ENCODE measurements at places on chromosomes 6 and 20.

- no peaks in the 10 kb centered on the region for H3K4me1 ChIP-seq
- H3K27ac ChIP-seq: no peak overlapping the region
- no peaks in the 10 kb centered on the region for H3K27me3 ChIP-seq
- H3K36me3 ChIP-seq: no peaks in the 10 kb centered on the region
Observed at GRCh38 chr6:11522812-11523605, 14.5 kb upstream of the TMEM170B start.

- no peaks in the 10 kb centered on the region for H3K36me3 ChIP-seq
- no peak overlapping the region for H3K27ac ChIP-seq
- DNase-seq: no peak
Observed at GRCh38 chr6:17884498-17885478, 102.6 kb downstream of the KIF13A start.

- H3K4me1 ChIP-seq: no peaks in the 10 kb centered on the region
- H3K4me3 ChIP-seq: no peak overlapping the region
- no peak overlapping the region for H3K27ac ChIP-seq
Observed at GRCh38 chr20:49426873-49427272, 55.6 kb downstream of the KCNB1 start.

DNA sequence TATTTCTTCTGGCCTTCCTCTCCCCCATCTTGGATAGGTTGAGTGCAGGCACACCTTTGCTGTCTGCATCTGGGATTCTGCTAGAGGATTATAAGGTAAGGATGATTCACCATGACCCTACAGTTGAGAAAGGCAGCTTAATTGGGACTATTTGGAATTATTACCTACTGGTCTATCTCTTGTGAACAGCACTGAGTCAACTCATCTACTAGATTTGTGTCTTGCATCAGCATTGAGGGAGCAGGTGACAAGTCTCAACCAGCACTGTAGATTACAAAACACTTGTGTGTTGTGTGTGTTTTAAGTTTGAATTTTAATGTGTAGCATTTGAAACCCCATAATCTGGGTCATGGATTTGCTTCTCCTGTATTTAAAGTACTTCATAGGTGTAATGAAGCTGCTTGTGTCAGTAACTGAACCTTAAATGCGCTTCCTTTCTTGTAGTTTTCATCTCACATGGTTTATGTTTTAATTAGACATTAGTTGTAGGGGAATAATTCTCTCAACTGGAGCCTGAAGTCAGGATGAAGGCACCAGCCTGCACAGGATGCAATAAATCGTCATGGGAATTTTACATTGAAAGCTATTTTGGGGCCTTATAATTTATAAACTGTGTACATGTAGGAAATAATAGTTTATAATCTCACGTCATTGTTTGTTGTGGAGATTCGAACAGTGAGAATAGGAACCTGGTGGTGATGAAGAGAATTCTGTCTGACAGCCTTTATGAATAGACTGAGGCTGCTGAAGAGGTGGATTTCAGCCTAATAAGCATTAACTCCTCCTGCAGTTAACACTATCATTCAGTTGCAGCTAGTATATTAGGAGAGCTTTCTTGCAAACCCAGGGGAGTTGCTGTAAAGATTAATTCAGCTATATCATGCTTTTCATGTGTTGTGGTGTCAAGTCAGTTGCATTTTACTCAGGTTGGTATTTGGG lies 125.1 kb downstream of the JARID2 start:
- H3K4me3 ChIP-seq: no peak overlapping the region
- no peaks in the 10 kb centered on the region for H3K36me3 ChIP-seq
- DNase-seq: no peak
- no peak overlapping the region for H3K27ac ChIP-seq
- no peaks in the 10 kb centered on the region for H3K27me3 ChIP-seq

GRCh38 chr6:50998905-50999304 lies 180.2 kb downstream of the TFAP2B start:
- no peak overlapping the region for H3K4me3 ChIP-seq
- no peak for DNase-seq
- no peaks in the 10 kb centered on the region for H3K27me3 ChIP-seq
- H3K36me3 ChIP-seq: no peaks in the 10 kb centered on the region
- H3K27ac ChIP-seq: no peak overlapping the region

DNA sequence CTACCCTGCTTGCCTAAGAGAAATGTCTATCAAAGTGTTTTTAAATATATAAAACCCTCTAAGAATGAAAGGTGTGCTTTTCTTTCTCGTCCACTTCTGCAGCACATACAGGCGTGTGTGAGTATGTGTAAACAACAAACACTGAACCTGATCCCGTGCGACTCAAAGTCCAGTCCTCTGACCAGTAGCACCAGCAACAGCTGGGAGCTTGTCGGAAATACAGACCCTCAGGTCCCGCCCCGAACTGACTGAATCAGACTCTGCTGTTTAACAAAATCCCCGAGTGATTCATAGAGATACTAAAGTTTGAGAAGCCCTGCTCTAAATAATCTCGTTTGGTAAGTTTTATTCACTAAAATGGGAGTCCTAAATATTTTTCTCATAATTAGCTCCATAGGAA lies 208.0 kb upstream of the KCNQ5 start:
- H3K4me3 ChIP-seq: no peak overlapping the region
- H3K27me3 ChIP-seq: peaks cover 3% of the 10 kb centered on the region
- H3K36me3 ChIP-seq: no peaks in the 10 kb centered on the region

- no peak overlapping the region for H3K4me3 ChIP-seq
- H3K27ac ChIP-seq: no peak overlapping the region
Observed at GRCh38 chr6:11497881-11498280, 39.7 kb upstream of the TMEM170B start.

- H3K36me3 ChIP-seq: no peaks in the 10 kb centered on the region
- no peaks in the 10 kb centered on the region for H3K4me1 ChIP-seq
- no peak for DNase-seq
- H3K27ac ChIP-seq: no peak overlapping the region
- H3K27me3 ChIP-seq: no peaks in the 10 kb centered on the region
Observed at GRCh38 chr20:40565682-40566040, 123.4 kb downstream of the MAFB start.

GRCh38 chr6:44780161-44780560 lies 392.7 kb downstream of the CDC5L start:
- no peaks in the 10 kb centered on the region for H3K36me3 ChIP-seq
- H3K4me1 ChIP-seq: no peaks in the 10 kb centered on the region
- no peak overlapping the region for H3K4me3 ChIP-seq
- no peak overlapping the region for H3K27ac ChIP-seq

- no peak overlapping the region for H3K4me3 ChIP-seq
- no peak overlapping the region for H3K27ac ChIP-seq
- no peaks in the 10 kb centered on the region for H3K4me1 ChIP-seq
Observed at GRCh38 chr20:58571693-58572427, 56.7 kb upstream of the APCDD1L start.

DNA sequence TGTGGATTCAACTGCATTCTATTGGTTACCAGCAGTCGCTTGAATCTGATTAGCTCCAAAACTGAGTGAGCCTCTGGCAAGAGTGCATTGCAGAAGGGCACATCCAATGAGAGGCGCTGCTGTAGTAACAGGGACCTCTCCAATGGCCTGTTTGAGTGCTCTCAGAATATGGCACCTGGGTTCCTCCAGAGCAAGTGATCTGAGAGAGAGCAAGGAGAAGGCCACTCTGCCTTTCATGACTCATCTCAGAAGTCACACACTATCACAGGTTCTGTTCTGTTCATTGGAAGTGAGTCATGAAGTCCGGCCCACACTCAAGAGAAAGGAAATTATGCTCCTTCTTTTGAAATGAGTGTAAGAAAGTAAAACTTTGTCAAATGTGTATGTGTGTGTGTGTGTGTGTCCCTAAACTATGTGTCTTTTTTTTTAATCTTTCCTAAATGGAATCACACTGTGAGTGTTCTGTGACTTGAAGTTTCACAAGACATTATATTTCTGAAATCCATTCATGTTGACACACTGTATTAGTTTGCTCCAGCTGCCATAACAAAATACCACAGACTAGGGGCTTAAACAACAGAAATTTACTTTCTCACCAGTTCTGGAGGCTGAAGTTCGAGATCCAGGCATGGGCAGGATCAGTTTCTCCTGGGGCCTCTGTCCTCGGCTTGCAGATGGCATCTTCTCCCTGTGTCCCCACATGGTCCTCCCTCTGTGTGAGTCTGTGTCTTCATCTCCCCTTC lies 138.3 kb upstream of the CDYL start:
- H3K27ac ChIP-seq: no peak overlapping the region
- no peaks in the 10 kb centered on the region for H3K27me3 ChIP-seq
- no peak overlapping the region for H3K4me3 ChIP-seq
- DNase-seq: no peak

- no peaks in the 10 kb centered on the region for H3K36me3 ChIP-seq
- H3K27ac ChIP-seq: no peak overlapping the region
- H3K4me3 ChIP-seq: no peak overlapping the region
- H3K27me3 ChIP-seq: no peaks in the 10 kb centered on the region
- H3K4me1 ChIP-seq: no peaks in the 10 kb centered on the region
Observed at GRCh38 chr6:12649325-12649724, 67.2 kb upstream of the PHACTR1 start.

- H3K4me3 ChIP-seq: no peak overlapping the region
- H3K4me1 ChIP-seq: no peaks in the 10 kb centered on the region
- H3K27ac ChIP-seq: no peak overlapping the region
- DNase-seq: no peak
- H3K27me3 ChIP-seq: no peaks in the 10 kb centered on the region
Observed at GRCh38 chr20:41352666-41353065, 12.0 kb downstream of the LPIN3 start.

DNA sequence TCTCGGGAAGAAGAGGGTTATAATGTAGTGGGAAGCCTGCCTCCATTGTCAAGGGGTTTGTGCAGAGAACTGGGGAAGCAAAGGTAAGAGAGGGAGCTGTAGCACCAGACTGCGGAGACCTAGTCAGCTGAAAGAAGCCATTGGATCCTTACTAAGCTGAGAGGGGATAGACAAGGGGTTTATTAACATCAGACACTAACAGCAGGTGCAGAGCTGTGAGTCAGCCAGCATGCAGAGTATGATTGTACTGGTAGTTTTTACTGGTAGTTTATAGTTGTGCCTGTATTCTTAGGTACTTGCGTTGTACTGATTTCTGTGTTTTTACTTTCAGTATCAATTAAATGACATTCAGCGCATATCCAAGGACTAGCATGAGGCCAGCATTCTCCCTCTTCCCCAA lies 17.8 kb upstream of the COL19A1 start:
- no peak overlapping the region for H3K27ac ChIP-seq
- H3K4me3 ChIP-seq: no peak overlapping the region
- H3K4me1 ChIP-seq: no peaks in the 10 kb centered on the region
- DNase-seq: no peak

- H3K4me3 ChIP-seq: peak overlapping the region; percentile 2
- no peaks in the 10 kb centered on the region for H3K27me3 ChIP-seq
- DNase-seq: peak; percentile 76
- H3K4me1 ChIP-seq: peaks cover 3% of the 10 kb centered on the region
- no peaks in the 10 kb centered on the region for H3K36me3 ChIP-seq
Observed at GRCh38 chr6:135880066-135880972, 28.8 kb downstream of the PDE7B start.

DNA sequence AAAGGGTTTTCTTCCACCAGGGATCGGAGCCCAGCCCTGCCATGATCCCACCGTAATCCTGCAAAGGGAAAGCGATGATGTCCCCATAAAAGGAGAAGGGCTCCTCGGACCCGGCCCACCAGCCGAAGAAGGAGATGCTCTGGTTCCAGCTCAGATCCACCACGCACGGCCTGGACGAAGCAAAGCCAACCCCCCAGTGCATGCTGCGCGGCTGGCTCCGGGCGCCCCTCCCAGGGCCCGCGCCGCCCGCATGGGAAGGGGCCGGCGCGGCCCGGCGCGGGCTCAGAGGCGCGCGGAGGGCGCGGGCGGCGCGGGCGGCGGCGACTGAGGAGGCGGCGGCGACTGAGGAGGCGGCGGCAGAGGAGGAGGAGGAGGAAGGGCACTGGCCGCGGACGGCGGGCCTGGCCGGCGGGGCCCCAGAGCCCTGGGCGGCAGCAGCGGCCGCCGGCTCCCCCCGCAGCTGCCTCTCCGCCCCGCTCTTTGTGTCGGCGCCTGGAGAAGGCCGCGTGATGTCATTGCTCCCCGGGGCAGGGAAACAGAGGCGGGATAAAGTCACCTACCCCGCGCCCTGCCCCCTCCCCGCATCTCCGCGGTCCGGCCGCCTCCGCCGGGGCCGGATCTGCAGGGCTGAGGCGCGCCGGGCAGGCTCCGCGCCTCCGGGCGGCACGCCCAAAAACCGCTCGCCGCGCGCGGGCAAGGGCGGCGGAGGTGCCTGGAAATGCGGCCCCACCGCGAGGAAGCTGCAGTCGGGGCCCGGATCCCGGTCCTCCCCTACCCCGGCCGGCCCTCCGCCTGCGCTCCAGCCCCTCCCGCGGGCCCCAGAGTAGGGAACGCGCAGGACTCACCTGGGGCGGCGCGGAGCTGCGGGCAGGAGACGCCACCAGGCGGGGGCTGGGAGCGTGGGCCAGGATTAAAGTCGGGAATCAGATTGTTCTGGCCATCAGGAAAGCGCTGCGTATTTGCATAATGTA lies at the start of gene FAXC:
TSS of gene FAXC (minus strand) at position 504 of the 971 bp plus-strand sequence. CDS start at position 202, 302 bp downstream.
- peak within 1 kb of the TSS; percentile 39 for H3K27ac ChIP-seq
- H3K4me3 ChIP-seq: peak within 1 kb of the TSS; percentile 32
- DNase-seq: no peak
- peaks cover 8% of the 10 kb centered on the region for H3K27me3 ChIP-seq
- H3K36me3 ChIP-seq: no peaks in the 10 kb centered on the region

GRCh38 chr6:89887452-89888137 lies 6.7 kb upstream of the GJA10 start:
- H3K4me1 ChIP-seq: no peaks in the 10 kb centered on the region
- no peaks in the 10 kb centered on the region for H3K27me3 ChIP-seq
- no peaks in the 10 kb centered on the region for H3K36me3 ChIP-seq
- H3K4me3 ChIP-seq: no peak overlapping the region
- DNase-seq: no peak

DNA sequence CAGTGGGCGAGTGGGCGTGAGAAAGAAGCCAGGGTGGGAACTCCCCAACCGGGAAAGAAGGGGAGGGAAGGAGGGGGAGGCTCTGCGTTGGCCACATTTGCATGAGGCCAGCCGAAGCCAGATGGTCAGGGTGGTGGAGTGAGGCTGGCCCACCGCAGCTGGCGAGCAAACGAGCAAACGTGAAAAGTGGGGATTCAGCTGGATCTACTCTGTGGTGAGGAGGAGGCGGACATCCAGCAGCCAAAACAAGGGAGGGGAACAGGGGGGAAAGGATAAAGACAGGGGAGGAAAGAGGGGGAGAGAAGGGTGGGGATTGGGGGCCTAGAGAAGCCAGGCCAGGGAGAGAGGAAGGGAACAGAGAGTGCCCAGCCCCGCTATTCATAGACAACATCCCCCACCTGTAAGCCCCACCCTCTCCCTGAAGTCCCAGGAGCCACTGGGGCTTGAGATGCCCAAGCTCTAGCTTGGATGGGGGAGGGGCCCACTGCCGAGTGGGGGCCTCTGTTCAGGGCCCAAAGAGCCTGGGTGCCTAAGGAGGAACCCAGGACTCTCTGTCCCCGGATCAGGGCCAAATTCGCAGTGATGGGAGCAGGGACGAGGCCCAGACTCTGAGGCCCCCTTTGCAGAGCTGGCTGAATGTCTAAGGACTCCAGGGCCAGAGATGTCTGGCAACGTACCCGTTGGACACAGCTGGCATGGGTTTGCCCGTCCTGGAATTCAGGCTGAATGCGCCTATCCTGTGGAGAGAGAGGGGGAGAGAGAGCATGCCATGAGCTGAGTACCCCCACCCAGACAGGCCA lies 45.1 kb downstream of the CPNE5 start:
- no peaks in the 10 kb centered on the region for H3K36me3 ChIP-seq
- no peak for DNase-seq
- H3K27me3 ChIP-seq: no peaks in the 10 kb centered on the region
- H3K4me3 ChIP-seq: no peak overlapping the region

GRCh38 chr20:5602346-5602745 lies 147.9 kb upstream of the SHLD1 start:
- H3K4me1 ChIP-seq: peaks cover 24% of the 10 kb centered on the region
- no peak for DNase-seq
- H3K27ac ChIP-seq: no peak overlapping the region
- H3K36me3 ChIP-seq: no peaks in the 10 kb centered on the region
